Ascending aorta (tissue), 2 donors: ENCODE measurements at places on chromosomes 1 and 21. TPM values are rescaled to one million over a fixed set of nuclear protein-coding genes. Genes with fewer than 3 reads are reported as not detected.

DNA sequence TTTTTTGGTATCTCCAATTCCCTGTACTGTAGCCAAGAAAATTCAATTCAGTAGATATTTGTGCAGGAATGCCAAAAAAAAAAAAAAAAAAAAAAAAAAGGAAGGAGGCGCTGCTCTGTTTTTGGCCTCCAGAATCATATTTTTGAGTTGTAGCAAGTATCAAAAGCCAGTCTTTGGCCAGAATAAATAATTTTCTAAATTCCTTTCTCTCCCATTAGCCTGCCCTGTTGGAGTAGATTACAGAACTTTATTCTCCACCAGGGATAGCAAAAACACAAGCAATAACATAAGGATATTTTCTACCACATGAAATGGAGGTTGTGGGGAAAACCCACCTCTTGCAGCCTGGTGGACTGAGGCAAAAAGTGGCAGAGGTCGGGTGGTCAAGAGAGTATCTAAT is 2.4 kb upstream of the CYP4X1 start:
- H3K4me1 ChIP-seq: peaks cover 39% of the 10 kb centered on the region
- DNase-seq: no peak
- H3K27ac ChIP-seq: peak overlapping the region; percentile 67
- H3K27me3 ChIP-seq: no peaks in the 10 kb centered on the region
- H3K36me3 ChIP-seq: no peaks in the 10 kb centered on the region

DNA sequence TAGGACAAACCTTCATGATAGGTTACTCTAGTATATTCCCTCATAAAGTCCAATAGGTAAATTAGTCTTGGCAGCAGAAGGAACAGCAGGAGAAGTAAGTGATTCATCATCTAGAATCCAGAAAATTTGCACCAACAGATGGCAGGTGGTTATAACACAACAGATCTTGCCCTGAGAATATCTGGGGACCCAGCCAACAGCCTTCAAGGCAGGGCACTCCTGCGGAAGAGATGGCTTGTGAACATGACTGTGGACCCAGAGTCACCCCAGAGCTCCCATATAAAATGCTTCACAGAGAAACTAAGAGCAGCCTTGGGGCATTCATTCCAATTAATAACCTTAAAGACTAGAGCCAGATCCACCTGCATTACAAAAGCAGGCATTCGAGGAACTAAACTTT is 7.9 kb upstream of the PLA2G2C start:
- H3K27me3 ChIP-seq: no peaks in the 10 kb centered on the region
- no peak overlapping the region for H3K4me3 ChIP-seq
- no peak for DNase-seq
- H3K27ac ChIP-seq: no peak overlapping the region

- H3K4me1 ChIP-seq: no peaks in the 10 kb centered on the region
- no peak overlapping the region for H3K27ac ChIP-seq
- DNase-seq: no peak
- no peak overlapping the region for H3K4me3 ChIP-seq
- H3K27me3 ChIP-seq: no peaks in the 10 kb centered on the region
Measured at GRCh38 chr1:7062346-7063061, 277.2 kb downstream of the CAMTA1 start.

- no peak overlapping the region for H3K4me3 ChIP-seq
- H3K27me3 ChIP-seq: no peaks in the 10 kb centered on the region
- no peak overlapping the region for H3K27ac ChIP-seq
- no peaks in the 10 kb centered on the region for H3K36me3 ChIP-seq
- H3K4me1 ChIP-seq: no peaks in the 10 kb centered on the region
- no peak for DNase-seq
Measured at GRCh38 chr1:66761221-66761620, 9.0 kb downstream of the DYNLT5 start.

DNA sequence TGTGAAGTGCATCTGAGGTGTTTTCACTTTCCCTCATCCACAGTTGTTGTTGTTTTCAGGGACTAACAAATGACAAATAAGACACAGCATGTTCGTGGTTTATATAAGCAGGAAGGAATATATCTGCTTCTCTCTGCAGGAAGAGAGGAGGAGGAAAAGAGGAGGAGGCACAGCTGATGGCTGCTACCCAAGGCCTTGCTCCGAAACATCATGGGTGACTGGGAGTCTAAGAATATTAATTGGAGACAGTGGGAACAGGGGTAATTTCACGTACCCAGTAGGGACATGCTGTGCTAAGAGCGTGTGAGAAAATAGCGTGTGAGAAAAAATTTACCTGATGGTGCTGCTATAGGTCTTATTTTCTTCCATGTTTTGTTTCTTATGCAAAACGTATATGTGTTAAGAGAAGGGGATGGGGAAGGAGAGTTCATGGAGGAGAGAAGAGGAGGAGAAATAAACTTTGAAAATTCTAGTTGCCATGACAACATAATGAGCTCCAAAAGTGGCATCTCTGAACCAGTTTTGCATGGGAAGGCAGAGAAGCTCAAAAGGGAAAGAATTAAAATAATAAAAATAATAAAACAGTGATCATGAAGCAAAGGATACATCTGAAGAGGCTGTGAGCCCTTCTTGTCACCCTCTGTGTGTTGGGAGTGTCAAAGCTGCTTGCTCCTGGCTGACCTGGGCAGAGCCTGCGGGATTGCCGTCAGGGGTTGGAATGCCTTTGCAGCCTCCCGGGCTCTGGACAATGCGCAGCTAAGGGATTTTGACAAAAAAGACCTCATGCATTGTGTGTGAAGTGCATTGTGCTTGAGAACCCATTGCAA is 192.0 kb downstream of the CACNA1E start:
- no peak for DNase-seq
- H3K4me1 ChIP-seq: no peaks in the 10 kb centered on the region
- no peaks in the 10 kb centered on the region for H3K27me3 ChIP-seq
- H3K27ac ChIP-seq: no peak overlapping the region
- H3K4me3 ChIP-seq: no peak overlapping the region

TNFRSF8 gene
- total RNA-seq: 22.8 TPM
